ENCODE measurements at places on chromosomes 2 and 18.

- no peak for DNase-seq
These were observed 129.2 kb downstream of the BCL11A start for GRCh38 chr2:60424233-60424632.

- DNase-seq, result no peak
These were observed 101.8 kb upstream of the NPAS2 start for GRCh38 chr2:100718065-100718629.

DNA sequence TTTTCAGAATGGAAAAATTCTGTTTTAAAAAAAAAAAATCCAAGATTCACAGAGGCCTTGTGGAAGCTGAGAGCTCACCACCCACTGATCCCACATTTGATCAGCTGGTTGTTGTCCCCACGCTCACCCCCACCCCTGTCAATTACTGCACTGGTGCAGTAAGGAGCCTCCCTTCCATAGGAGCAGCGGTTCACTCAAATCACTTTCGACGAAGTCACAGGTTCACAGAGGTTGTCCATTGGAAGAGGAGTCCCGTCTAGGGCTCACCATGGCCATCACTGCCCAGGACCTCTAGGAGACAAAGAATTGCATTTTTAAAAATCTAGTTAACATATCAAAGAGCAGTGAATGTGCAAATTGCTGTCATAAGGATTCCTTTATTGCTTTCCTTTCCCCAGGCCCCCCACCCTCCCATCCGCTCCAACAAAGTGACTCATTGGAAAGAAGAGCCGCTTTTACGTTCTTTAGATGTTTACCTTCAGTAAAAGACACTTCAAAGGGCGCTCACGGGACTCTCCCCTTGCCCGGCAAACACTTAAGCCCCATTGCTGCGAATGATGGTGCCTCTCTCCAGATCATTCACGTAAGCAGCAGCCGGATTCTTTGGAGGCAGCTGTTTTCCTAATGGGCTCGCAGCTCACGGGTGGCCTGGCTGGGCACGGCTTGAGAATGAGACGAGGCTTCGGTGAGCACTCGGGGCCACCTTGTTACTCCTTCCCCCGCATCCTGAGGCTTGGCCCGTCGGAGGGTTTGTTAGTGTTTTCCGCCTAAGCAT is 165.5 kb upstream of the SALL3 start:
- DNase-seq, result no peak

DNA sequence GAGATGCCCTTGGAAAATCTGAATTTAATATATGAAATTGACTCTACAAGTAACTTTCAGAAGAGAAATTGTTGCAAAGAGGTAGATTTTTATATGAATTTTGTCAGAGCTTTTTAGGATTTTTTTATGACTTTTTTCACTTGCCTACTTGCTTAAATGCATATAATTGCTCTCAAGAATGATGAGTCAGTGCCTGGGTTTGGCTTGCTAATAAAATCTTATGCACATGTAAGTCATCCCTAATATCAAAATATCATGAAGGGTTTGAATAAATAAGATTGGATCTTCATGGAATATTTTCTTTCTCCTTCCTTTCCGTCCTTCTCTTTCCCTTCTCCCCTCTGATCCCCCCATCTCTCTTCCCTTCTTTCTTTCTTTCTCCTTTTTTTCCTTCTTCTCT is 354.1 kb downstream of the TXNL1 start:
- no peak for DNase-seq

- no peak for DNase-seq
These were observed 16.9 kb upstream of the SCLY start for GRCh38 chr2:238043851-238044250.

DNA sequence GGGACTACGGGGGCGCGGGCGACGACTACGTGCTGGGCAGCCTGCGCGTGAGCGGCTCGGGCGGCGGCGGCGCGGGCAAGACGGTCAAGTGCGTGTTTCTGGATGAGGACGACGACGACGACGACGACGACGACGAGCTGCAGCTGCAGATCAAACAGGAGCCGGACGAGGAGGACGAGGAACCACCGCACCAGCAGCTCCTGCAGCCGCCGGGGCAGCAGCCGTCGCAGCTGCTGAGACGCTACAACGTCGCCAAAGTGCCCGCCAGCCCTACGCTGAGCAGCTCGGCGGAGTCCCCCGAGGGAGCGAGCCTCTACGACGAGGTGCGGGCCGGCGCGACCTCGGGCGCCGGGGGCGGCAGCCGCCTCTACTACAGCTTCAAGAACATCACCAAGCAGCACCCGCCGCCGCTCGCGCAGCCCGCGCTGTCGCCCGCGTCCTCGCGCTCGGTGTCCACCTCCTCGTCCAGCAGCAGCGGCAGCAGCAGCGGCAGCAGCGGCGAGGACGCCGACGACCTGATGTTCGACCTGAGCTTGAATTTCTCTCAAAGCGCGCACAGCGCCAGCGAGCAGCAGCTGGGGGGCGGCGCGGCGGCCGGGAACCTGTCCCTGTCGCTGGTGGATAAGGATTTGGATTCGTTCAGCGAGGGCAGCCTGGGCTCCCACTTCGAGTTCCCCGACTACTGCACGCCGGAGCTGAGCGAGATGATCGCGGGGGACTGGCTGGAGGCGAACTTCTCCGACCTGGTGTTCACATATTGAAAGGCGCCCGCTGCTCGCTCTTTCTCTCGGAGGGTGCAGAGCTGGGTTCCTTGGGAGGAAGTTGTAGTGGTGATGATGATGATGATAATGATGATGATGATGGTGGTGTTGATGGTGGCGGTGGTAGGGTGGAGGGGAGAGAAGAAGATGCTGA is 1.4 kb downstream of the SOX11 start:
- no peak for DNase-seq

DNA sequence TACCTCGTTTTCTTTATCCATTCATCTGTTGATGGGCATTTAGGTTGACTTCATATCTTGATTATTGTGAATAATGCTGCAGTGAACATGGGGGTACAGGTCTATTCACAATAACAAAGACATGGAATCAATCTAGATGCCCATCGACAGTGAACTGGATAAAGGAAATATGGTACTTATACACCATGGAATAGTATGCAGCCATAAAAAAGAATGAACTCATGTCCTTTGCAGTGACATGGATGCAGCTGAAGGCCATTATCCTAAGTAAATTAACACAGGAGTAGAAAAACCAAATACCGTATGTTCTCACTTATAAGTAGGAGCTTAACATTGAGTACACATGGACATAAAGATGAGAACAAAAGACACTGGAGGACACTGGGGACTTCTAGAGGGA is 111.6 kb downstream of the LAMA3 start:
- no peak for DNase-seq

DNA sequence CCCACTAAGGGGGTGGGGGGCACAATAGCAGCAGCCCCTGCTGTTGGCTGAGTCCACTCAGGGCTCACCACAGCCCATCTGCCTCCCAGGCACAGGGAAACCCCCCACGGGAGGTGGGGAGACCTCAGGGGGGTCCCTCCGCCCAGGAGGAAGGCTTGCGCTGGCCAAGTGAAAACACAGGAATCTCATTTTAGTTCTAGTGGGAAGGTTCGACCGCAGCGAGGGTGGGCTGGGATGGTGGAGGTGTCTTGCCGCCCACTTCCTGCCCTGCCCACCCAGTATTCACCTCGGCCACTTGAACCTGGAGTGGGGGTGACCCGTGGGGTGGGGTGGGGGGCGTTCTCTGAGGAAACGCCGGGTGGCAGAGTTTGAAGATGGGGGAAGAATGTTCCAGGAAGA is 6.9 kb upstream of the BOK start:
- no peak for DNase-seq

GRCh38 chr2:5315041-5315440 is 377.1 kb upstream of the SOX11 start:
- DNase-seq, result no peak

GRCh38 chr18:13745696-13746095 is 19.2 kb downstream of the RNMT start:
- no peak for DNase-seq

DNA sequence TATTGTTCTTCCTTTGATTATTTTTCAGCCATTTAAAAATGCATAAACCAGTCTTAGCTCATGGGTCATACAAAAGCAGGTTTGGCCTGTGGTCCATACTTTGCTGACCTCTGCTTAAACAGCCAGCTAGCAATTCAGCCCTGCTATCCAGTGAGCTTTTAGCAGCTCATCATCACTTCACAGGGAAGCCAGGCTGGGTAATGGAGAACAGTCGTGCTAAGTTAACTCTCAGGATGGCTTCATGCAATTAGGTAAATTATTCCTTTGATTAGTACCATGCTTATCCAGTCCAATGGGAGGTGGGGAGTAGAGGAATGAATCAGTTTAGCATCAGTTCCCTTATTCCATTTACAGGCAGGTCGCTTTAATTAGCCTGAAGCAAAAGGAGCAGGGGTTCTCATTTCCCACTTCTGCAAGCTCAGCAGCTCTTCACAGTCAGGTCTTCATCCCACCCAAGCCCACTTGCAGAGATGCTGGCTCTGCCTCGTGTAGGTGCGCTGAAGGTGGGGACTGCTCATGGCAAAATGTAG is 109.8 kb upstream of the ALPP start:
- DNase-seq, result no peak

DNA sequence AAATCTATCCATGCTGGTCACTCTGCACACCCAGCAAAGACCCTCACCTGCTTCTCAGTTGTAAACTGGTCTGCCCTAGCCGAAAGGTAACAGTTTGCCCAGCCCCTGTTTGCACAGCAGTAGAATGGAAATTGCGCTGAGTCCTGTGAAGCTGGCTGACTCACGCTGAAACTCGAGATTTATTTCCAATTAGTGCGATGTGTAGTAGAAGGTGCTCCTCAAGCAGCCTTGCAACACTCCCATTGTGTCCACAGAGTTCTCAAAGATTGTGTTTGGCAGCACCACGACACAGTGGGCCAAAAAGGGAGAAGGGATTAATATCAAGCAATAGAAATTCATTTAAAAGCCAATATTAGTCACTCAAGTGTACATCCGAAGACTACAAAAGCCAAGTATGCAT is 21.7 kb upstream of the APCDD1 start:
- DNase-seq, result no peak

DNA sequence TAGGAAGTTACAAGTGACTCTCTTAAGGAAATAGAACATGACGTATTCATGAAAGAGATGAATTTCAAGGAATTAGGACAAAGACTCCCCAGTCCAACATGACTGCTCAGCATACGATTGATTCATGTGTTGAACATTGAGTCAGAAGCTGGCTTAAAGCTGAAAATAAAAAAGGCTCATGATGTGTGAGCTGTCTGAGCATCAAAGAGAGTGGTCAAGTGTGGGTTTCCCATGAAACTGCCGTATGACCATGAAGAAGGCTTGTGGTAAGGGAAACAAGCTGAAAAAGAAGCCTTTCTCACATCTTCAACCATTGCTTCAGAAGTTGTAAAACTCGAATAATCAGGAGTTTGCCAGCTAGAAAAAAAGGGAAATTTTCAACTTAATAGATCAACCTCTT is 201.9 kb upstream of the APCDD1 start:
- DNase-seq, result no peak

DNA sequence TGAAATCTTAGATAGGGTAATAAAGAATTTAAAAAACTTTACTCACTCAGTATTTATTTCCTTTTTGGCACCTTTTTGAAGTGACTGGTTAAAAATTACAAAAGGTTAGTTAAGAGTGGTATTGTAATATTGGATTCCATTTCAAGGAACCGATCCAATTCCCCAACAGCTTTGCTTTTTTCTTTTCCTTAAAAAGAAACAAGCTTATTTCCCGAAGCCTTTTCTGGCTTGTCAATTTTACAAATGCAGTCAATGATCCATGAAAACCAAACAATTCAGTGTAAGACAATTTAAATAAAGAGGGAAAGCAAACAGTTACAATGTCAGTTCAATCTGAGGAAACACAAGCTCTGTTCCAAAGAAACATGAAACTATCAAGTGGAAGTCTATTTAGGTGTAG is 200.2 kb downstream of the RIT2 start:
- no peak for DNase-seq

GRCh38 chr2:71155846-71156245 is 25.4 kb downstream of the MPHOSPH10 start:
- DNase-seq, result no peak

GRCh38 chr2:160157861-160158829 is 41.9 kb downstream of the ITGB6 start:
- DNase-seq, result no peak

DNA sequence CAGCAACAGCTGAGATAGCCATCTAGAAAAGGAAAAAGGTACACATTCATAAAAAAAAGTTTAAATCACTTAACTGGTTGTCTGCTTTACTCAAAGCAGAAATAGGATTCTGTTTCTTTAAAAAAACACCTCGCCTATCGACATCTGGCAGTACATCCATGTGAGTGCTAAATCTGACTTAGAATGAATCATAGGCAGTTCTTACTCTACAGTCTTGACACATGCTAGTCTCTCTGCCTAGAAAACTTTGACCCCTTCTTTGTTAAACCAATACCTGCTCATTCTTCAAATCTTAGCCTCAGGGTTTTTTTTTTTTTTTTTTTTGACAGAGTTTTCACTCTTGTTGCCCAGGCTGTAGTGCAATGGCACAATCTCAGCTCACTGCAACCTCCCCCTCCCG is 37.1 kb upstream of the GPR75 start:
- DNase-seq, result no peak

DNA sequence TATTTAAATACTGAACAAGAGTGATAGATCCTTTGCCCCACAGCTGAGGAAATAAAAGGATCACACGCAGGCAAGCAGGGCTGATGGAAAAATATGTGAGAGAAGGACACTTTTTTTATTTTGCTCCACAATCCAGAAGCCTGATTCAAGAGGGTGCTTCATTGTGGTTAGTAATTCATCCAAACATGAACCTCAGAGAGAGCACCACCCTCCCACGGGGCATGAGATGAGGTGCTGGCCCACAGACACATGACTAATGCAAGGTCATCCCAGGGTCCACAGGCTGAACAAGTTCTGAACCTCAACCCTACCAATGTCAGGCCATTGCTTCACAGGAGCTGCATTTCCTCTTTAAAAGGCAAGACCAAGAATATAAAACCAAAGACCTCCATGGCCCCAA is 239.6 kb downstream of the MREG start:
- DNase-seq, result no peak

DNA sequence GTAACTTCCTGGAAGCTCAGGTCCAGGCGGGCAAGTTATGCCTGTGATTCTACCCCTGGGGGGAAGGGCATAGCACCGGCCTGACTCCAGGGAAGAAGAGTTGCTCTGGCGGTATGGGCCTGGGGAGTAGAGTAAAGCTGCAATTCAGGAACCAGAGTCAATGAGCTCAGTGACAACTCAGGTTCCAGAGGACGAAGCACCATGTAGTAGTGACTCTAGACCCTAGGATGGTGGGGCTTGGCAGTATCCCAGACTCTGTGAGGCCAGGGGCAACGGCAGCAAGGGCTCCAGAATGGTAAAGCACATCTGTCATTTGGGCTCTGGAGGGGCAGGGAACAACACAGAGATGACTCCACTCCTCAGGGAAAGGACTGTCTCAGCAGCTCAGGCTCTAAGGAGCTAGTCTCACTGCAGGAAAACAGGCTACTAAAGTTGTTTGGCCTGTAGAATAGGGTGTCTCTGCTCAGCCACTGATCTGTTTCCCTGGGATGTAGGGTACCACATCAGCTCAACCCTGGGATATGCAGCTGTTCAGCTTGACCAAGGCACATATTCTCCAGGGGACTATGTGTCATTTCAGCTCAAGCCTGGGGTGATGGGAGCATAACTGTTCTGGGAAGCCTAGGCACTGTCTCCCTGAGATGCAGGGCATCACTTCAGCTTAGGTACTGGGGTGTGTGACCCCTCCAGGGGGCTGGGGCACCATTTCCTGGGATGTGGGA is 36.2 kb upstream of the RHOB start:
- no peak for DNase-seq

GRCh38 chr2:172065111-172065510 is 20.2 kb upstream of the DLX1 start:
- no peak for DNase-seq
